ENCODE measurements at places on chromosomes 13 and 19. TPM values are rescaled to one million over a fixed set of nuclear protein-coding genes. Genes with fewer than 3 reads are reported as not detected.

Gene ZNF649
- 9.7 TPM for total RNA-seq

Gene EFNA2
- 34.1 TPM for total RNA-seq

Gene HIPK4
- not detected for total RNA-seq

Gene OR7A5
- not detected for total RNA-seq

Gene ELSPBP1
- not detected for total RNA-seq

Gene PLK5
- total RNA-seq: not detected
